ENCODE measurements at places on chromosomes 12 and 14. TPM values are rescaled to one million over a fixed set of nuclear protein-coding genes. Genes with fewer than 3 reads are reported as not detected.
A peak's percentile ranks its signal among the peaks of the same experiment; 100 is the strongest.

Gene ERBB3
- 76.5 TPM for total RNA-seq

Gene MYF6
- 1.4 TPM for total RNA-seq

Gene MBIP
- 25.2 TPM for total RNA-seq

Gene CEBPE
- not detected for total RNA-seq

Gene KRT80
- total RNA-seq, result 65.1 TPM

Gene FOXG1
- total RNA-seq, result 1.7 TPM

Gene CLEC4C
- total RNA-seq, result not detected

Gene PLBD1
- 30.5 TPM for total RNA-seq

Gene LYZ
- 174 TPM for total RNA-seq

GRCh38 chr12:109462868-109463692, 14.0 kb downstream of the KCTD10 start:
- no peak for DNase-seq

DNA sequence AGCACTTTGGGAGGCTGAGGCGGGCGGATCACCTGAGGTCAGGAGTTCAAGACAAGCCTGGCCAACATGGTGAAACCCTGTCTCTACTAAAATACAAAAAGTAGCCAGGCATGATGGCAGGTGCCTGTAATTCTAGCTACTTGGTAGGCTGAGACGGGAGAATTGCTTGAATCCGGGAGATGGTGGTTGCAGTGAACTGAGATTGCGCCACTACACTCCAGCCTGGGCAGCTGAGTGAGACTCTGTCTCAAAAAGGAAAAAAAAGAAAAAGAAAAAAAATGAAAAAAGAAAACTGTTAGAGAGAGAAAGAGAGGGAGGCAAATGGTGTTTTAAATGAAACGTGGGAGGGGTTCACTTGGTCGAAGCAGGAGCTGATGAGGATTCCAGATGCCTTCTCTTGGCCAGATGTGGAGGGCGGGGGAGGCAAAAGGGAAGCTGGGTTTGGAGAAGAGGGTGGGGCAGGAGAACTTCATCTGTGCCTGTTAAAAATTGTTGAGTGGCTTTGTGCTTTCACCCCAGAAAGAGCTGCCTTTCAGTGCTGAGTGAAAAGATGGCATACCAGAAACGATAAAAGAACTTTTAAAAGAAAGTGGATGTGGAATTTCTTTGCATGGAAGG, 1.1 kb downstream of the EMP1 start:
- no peak for DNase-seq

DNA sequence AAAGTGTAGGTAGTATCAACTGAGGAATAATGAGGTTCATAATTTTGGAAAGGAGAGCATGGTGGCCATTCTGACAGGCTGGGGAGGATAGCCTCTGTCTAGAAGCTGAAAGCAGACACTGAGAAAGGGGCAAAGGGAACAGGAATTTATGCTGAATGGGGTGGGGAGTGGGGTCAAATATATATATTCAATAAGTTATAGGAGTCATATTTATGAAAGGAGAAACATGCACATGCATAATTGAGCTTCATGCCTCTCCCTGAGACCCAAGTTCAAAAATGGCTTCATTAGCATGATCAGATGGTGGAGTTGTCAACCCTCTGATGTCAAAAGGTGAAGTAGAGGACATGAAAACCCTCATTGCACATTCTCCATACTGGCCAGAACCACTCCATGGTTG, 33.9 kb upstream of the ARID2 start:
- no peak for DNase-seq

DNA sequence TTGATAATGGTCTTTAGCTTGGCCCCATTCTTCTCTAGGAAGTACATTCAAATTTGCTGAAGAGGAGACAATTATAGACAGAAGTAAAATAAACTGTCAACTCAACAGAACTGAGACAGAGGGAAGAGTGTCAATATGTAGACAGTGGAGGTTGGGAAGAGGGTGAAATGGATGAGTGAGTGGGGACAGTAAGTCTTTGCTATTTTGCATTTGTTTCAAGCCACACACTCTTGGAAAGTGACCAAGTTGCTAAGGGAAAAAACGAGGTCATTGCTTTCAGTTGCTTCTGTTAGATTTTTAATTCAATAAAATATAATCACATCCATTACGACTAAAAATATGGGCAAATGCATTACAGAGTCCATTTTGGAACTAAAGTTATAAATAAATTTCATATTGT, 47.8 kb downstream of the BTBD7 start:
- no peak for DNase-seq

- no peak for DNase-seq
These were observed 29.9 kb upstream of the RBM19 start for GRCh38 chr12:113996026-113996425.

DNA sequence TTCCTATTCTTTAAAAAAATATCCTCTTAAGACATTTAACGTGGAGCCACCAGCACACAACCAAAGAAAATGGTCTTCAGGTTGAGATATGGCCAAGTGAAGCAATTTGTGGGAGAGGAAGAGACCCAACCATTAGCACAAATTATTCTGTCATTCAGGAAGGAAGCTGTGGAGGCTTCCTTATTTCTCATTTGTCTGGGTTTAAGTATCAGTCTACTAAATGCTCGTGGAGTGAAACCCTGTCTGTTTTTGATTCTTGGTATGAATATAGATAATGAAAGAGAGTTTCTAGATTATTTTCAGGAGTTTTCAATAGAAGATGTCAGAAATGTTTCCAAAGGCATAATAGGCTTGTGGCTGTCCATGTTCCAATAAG, 125.1 kb downstream of the GPR65 start:
- no peak for DNase-seq

GRCh38 chr12:42539696-42540095, 49.9 kb downstream of the PRICKLE1 start:
- DNase-seq, result no peak

DNA sequence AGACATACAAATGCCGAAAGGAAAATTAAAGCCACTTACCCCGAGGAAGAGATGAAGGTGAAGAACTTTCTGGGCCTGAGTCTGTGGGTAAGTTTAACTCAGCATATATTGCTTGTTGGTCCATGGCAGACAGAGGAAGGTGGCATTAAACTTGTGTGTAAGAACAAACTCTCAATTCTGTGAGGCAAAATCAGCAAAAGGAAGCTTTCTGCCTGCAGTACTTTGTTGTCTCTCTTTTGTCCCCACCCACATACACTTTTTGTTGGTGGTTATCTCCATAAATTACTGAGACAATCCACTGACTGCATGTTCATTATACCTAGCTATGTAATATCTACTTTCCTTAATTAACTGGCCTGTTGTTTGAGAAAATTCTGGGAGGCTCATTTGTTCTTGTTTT, at the start of gene KLRB1:
Gene KLRB1, minus strand, starts transcription at position 201 of the 400 bp plus-strand sequence. Its CDS starts 77 bp downstream, at position 124.
- no peak for DNase-seq

- peak; percentile 68 for DNase-seq
These were observed 35.5 kb upstream of the SFSWAP start for GRCh38 chr12:131675126-131676080.

GRCh38 chr12:76018111-76018510, 13.5 kb downstream of the PHLDA1 start:
- DNase-seq, result no peak

- DNase-seq, result no peak
These were observed 36.5 kb downstream of the KCNMB4 start for GRCh38 chr12:70402597-70402996.

GRCh38 chr14:94345344-94346064, 22.4 kb upstream of the SERPINA6 start:
- DNase-seq, result no peak

DNA sequence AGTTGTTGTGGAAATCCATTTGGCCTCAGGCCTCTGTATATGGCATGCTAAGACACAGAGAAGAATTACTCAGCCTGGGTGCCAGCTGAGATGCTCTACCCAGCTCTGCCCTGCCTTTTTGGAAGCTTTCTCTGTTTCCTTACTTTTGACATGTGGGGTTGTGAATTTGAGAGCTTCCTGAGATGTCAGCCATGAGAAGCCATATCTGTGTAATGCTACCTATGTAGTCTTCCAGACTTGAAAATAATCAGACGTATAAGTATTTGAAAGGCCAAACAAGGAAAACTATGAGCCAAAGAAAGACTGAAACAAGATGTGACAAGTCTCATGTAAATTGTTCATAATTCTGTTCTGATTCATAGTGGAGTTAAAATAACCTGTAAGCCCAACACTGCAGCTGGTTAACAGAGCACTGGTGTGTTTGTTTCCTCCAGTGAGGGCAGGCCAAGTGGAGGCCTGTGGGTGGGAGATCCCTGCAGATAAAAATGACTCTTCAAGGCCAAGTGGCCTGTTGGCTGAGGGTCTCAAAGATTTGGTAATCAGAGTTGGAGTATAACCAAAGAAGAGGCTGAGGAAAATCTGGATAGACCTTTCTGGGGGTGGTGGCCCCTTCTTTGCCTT, 94.0 kb downstream of the TMX1 start:
- no peak for DNase-seq

DNA sequence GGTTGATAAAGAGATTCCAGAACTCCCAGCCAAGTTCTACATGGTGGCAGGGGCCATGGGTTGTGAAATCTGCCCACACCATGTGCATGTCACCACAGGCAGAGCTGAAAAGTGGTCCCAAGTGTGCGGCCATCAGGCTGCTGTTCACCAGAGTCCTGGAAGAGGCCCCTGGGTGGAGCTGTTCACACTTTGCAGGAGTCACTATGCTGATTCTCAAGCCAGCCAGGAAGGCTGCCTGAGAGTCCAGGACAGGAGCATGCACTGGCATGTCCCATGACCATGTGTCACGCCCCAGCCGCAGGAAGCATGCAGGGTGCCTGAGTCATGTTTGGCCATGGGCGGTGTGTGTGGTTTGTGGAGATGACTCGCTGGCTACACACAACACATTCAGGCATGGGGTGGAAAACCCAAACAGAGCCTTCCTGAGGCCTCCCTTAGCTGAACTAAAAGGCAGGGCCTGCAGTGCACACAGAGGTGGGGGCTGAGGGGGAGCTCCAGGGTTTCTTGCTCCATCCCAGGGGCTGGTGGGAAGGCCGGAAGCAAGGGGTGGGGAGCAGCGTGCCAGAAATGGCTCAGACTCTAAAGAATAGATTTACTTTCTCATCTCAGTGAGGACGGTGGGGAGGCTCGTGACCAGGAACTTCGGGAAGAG, 19.4 kb downstream of the ABCB9 start:
- DNase-seq, result no peak

DNA sequence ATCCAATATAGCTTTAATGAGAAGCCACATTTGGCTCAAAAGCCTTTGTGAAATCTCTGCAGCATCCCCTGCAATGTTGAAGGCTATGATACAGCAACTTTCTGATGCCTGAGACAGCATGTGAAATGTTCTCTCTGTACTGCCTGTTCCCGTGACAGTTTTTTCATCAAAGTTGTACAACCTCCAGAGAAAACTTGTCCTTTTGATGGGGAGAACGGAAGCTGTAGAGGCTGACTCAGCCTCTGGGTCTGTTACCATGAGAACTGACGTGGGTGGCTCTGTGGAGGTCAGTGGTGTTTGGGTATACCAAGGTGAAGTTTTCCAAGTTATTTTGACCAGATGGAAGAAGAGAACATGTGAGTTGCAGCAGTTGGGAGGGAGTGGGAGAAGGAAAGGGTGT, 17.0 kb downstream of the SLC4A8 start:
- no peak for DNase-seq

- no peak for DNase-seq
These were observed 389.9 kb downstream of the ADAMTS20 start for GRCh38 chr12:43162138-43162537.

DNA sequence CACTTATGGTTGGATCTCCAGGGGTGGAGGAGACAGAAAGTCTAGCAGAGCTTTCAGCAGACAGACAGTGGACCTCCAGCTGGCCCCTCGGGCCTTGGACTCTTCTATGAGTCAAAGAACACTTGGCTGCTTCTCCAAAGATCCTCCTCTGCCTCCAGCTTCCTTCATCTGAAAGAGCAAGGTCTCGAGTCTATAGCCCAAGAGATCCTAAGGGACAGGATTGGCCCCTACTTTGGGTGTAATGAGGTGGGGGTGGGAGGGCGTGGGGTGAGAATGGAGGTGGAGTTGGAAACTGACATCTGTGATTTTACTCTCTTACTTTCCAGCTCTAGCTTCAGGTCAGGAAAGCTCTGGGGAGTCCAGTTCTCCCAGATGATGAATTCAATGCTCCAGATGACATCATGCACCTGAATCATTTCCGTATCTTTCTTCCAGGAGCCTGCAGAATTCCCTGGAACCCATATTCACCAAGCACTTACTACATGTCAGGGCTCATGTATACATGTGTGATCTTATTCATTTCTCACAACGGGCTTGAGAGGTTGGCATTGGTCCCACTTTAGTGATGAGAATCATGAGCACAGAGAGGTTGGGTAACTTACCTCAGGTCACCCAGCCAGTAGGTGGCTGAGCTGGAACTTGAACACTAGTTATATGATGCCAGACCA, 10.2 kb upstream of the PGF start:
- no peak for DNase-seq

GRCh38 chr12:7870335-7870734, 2.4 kb downstream of the SLC2A14 start:
- no peak for DNase-seq

- no peak for DNase-seq
These were observed 37.8 kb downstream of the HELB start for GRCh38 chr12:66340131-66340530.

DNA sequence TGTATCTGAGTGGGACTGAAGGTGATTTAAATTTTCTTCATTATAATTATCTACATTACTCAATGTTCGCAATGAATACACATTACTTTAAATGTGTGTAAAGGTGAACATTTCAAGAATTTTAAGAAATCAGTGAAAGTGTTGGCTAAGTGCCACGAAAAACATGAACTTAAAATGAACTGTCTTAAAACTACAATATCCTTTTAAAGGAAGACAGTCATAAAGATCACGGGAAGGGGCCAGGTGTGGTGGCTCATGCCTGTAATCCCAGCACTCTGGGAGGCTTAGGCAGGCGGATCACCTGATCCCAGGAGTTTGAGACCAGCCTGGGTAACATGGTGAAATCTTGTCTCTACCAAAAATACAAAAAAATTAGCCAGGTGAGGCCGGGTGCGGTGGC, 11.2 kb downstream of the MOK start:
- DNase-seq, result no peak

- DNase-seq, result no peak
These were observed 384.7 kb downstream of the ALG10 start for GRCh38 chr12:34406996-34407300.

- no peak for DNase-seq
These were observed 34.6 kb downstream of the MTHFD1 start for GRCh38 chr14:64422756-64423155.

- no peak for DNase-seq
These were observed 153.7 kb upstream of the ALG10B start for GRCh38 chr12:38162708-38163441.

DNA sequence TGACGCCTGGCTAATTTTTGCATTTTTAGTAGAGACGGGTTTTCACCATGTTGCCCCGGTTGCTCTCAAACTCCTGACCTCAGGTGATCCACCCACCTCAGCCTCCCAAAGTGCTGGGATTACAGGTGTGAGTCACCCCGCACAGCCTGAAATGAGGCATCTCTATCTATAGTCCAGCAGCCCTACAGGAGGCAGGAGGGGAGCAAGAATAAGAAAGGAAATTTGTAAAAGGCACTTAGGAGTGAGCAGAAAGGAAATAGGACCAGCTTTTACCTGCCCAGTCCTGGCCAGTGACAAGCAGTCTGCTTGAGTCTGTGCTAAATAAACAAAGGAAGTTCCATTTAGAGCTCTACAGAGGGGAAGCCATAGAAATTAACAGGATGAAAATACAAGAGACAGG, 15.0 kb upstream of the PSMA6 start:
- DNase-seq, result no peak
